ENCODE measurements at places on chromosomes 6 and 20. TPM values are rescaled to one million over a fixed set of nuclear protein-coding genes. Genes with fewer than 3 reads are reported as not detected.

DNA sequence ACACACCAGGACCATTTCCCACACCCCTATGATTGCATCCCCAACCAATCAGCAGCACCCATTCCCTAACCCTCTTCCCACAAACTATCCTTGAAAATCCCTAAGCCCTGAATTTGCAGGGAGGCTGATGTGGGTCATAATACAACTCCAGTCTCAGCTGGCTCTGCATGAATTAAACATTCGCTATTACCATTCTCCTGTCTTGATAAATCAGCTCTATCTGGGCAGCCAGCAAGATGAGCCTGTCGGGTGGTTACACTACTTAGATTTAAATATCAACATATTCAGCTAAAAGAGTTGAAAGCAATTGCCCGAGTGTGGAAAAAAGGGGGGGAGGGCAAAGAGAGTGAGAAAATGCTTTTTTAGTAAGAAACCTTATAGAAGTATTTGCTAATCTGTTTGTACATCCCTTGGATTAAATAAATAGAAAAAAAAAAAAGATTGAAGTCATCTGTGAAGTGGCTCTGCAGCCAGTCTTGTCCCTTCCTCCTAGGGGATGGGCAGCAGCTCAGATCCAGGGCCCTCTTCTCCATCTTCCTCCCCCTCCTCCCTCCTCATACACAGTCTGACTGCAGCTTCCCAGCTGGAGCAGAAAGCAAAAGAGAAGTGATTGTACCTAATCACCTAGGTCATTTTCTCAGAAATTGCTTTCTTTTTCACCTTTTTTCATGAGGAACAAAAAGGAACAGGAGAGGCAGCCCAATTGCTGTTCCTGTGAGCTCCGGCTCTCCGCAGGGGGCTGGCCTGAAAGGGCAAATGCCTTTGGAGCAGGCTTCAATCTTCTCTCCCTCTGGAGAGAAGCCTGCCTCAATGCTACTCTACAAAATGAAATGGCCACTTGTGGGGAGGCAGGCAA, 356.6 kb upstream of the SULF2 start:
- DNase-seq = no peak

GRCh38 chr6:4790158-4790899, 14.1 kb downstream of the CDYL start:
- DNase-seq = no peak

Gene TFAP2C
- not detected for total RNA-seq

GRCh38 chr6:144219056-144219685, 66.0 kb upstream of the UTRN start:
- DNase-seq = no peak

DNA sequence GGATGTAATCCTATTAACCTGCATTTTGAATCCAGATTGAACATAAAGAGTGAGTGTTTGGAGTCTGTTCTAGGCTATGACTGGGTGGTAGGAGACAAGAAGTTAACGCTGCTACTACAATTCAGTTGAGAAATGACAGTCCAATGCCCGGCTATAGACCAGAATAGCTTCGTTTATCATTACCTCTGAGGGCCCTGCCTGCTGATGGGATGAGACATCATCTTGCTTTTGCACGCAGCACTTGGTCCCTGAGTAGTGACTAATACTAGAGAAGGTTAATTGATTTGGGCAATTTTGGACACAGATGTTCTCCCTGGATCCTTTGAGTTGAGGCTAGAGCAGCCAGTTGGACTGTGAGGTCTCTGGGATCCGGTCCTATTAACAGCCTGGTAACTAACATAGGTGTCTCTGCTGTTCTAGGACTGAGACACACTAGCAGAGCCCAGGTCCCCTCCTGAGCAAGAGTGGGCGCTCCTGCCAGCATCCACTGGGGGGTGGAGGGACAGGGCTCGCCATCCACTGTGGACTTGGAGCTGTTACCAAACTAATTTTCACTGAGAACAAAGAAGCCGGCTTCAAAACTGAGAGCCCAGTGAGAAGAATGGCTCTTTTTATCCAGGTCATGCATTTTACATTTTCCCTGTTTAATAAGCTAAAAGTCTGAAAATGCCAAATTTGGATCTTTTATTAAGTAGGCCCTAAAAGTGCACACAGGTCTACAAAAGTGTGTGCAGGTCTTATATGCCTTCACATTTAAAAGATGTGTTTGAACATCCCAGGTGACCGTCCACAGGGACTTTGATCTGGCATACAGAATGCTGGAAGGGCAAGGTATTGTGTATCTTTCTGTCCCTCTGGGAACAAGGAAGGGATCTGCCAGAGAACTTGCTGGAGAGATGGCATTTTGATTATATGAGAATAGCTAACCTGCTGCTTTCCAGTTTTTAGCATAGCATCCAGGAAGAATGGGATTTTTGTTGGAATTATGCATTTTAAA, 212.5 kb downstream of the CDH4 start:
- DNase-seq = no peak

- DNase-seq = no peak
These were observed 39.0 kb upstream of the PLN start for GRCh38 chr6:118509009-118509617.

GRCh38 chr6:9514146-9514545, 900.7 kb downstream of the TFAP2A start:
- DNase-seq = no peak

Gene GPR6
- not detected for total RNA-seq

DNA sequence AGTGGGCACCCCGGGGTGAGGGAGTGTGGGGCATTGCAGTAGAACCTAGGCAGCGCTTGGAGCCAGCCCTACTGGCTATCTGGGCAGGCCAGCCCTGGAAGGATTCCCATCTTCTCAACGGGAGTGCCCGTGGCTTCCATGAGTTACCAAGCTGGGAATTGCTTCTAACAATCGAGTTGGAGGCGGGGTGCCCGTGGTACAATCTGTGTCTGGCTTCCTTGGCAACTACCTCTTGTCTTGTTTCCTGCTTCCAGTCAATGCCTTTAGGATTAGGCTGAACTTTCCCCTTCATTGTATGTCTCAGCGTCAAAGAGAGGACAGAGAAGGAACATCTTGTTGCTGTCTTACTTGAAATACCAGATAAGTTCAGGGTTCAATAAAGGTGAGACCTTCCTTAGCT, 33.3 kb downstream of the PPP1R14C start:
- DNase-seq = no peak

Gene CAGE1
- total RNA-seq = 0.18 TPM

GRCh38 chr6:2744209-2744771, 6.4 kb downstream of the MYLK4 start:
- DNase-seq = no peak

Gene CASS4
- total RNA-seq = 17.8 TPM

Gene CHMP4B
- total RNA-seq = 93.2 TPM

DNA sequence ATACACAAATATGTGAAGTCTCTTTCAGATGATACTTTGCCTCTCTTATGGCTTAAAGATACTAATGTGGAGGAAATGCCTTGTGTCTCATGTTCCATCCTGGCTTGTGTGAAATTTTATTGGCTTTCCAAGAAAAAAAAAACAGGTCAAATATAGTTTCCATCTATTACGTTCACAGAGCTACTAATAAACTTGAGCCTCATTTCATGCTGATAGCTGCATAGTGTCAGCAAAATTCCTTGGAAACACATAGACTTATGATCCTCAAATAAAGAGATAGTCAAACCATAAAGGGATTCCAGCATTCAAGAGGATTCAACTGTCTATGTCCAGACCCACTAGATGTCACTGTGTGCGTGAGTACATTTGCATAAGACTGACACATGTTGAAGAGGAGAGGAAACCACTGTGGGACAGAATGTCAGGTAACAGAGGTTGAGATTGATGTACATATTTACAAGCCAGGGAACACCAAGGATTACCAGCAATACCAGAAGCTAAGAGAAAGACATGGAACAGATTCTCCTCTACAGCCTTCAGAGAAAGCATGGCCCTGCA, 266.6 kb downstream of the COL12A1 start:
- no peak for DNase-seq

DNA sequence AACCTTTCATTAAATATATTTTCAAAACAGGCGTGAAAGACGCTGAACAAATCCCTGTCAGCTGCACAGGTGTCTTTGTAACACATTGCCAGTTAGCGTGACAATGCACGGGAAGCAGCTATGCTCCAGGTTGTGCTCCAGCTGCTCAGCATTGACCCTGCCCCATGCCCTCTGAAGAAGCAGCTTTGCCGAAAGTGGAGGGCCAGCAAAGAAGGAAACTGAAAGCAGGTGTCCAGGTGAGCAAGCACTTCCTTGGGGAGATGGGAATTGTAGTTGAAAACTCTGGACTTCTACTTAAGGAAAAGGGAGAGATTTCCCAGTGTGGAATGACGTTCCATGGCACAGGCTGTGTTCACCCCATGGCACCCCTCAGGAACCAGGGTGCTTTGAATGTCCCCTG, 125.7 kb downstream of the TTLL2 start:
- DNase-seq = no peak

DNA sequence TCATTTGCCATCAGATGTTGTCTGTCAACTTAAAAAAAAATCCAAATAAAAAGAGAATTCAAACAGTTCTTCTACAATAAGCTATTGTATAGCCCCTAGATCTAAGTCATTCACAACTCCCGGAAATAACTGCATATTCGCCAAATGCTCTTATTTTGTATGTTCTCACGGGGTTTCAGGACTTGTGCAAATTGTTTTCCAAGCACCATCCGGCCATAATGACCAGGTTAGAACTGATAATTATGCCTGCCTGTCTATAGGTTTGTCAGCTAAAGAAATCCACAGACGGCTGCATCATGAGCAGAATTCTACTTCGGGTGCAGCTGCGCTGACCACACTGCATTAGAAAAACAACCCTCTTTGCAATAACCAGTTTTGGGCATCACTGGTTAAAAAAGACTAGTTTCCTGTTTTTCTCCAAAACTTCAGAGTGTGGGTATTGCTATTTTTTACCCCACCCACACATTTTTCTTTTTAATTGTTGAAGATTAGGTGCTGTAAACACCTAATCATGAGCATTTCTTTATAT, 87.7 kb downstream of the HIVEP2 start:
- peak; percentile 43 for DNase-seq

Gene CST1
- total RNA-seq = not detected

- DNase-seq = no peak
These were observed 358.0 kb upstream of the CITED2 start for GRCh38 chr6:139732451-139732850.

Gene ADGRF5
- not detected for total RNA-seq

- DNase-seq = no peak
These were observed 2.5 kb upstream of the HLA-DRA start for GRCh38 chr6:32436995-32437836.

Gene PNRC1
- 90.8 TPM for total RNA-seq

DNA sequence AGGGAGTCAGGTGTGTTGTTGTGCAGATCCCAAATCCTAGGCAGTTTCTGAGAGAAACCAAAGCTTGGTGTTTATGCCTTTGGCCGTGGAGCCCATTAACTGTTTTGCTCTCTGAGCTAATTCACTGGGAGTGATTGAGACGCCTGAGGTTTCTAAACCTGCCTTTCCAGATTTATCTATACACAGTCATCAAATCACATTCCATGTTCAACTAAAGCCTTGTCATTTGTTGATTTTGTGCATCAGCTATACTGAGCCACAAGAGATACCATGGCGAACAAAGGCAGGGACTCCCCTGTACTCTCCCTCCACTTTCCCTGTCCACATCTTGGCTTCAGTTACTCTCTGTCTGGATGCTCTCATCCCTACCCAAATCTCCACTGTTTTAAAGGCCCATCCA, 229.7 kb upstream of the PMEPA1 start:
- no peak for DNase-seq

DNA sequence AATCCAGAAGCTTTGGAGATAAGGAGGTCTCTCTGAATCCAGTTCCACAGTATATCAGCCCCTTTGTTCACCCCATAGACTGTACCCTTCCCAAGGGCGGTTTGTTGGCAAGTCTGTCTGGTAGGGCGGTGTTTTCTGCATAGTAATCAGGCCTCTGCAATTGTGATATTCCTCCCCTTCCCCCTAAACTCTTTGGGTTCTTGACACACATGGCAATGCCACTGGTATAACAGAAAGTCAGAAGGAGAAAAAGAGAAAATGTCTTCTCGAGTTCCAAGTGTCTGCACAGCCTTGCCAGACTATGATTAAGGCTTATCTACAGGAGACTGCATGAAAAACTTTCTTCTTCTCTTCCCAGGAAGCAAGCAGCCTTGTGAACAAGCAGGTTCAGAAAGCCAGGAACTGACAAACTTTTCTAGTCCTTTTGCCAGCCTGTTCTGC, 45.6 kb downstream of the FOXO3 start:
- DNase-seq = no peak

GRCh38 chr6:121993362-121993761, 406.1 kb upstream of the HSF2 start:
- no peak for DNase-seq

DNA sequence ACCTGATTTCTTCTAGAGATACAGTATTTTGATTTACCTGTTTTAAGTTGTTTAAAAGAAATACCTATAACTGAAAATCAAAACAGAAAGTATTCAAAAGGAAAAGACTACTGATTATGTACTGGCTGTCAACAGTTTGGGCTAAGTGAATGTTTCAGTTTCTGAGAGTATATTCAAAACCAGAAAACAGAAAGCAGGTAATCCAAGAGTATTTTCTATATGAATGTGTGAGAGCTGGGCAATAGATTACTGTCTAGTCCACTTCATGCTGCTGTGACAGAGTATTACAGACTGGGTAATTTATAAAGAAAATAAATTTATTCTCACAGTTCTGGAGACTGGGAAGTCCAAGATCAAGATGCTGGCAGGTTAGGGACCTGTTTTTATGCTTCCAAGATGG, 261.0 kb downstream of the ARHGAP18 start:
- DNase-seq = no peak

- DNase-seq = no peak
These were observed 23.8 kb downstream of the PHACTR3 start for GRCh38 chr20:59628171-59628570.

GRCh38 chr6:16712931-16713484, 48.3 kb downstream of the ATXN1 start:
- DNase-seq = no peak

Gene KIAA1586
- 12.9 TPM for total RNA-seq

DNA sequence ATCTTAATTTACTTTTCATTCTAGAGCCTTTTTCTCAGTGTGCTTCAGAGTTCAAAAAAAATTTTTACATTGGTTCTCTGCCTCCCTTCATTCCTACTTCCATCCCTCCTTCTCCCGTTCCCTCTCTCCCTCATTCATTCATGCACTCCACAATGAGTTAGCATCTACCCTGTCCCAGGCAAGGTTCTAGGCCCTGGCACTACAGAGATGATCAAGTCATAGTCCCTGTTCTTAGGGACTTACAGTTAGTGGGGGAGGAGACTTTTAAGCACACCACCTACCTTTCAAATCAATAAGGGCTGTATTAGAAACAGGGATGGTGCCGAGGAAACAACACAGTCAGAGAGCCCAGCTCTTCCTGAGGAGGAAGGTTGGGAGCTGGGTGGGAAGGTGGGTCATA, 40.3 kb downstream of the MAP3K5 start:
- no peak for DNase-seq

Gene HLA-DQB2
- total RNA-seq = 0.32 TPM

Gene BCLAF1
- 126 TPM for total RNA-seq

Gene ZNF343
- 9.0 TPM for total RNA-seq

Gene ZSWIM3
- 5.1 TPM for total RNA-seq
